GM03348 (cell line): ENCODE measurements at places on chromosomes 11 and 22.
A peak's percentile ranks its signal among the peaks of the same experiment; 100 is the strongest.

GRCh38 chr11:104663190-104664140 lies 234.8 kb downstream of the CASP12 start:
- no peak for DNase-seq

DNA sequence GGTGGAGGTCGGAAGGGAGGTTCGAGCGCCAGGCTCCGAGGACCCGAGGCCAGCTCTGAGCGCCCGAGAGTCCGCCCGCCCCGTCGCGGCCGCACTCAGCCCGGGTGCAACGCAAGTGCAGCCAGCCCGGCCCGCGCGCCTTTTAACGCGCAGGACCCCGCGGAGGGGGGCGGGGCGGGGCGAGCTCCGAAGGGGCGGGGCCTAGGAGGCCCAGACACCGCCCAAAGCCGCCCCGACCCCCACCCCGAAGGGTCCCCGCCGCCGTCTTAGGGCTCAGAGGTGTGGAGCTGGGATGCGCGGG lies at the start of gene PHOX2A:
Gene PHOX2A, minus strand, starts transcription at position 117 of the 301 bp plus-strand sequence. CDS start 172 bp downstream, outside the sequence.
- DNase-seq = no peak

- no peak for DNase-seq
These were observed 69.5 kb downstream of the AMBRA1 start for GRCh38 chr11:46524201-46524770.

- no peak for DNase-seq
These were observed 35.6 kb upstream of the TMEM123 start for GRCh38 chr11:102488208-102488607.

DNA sequence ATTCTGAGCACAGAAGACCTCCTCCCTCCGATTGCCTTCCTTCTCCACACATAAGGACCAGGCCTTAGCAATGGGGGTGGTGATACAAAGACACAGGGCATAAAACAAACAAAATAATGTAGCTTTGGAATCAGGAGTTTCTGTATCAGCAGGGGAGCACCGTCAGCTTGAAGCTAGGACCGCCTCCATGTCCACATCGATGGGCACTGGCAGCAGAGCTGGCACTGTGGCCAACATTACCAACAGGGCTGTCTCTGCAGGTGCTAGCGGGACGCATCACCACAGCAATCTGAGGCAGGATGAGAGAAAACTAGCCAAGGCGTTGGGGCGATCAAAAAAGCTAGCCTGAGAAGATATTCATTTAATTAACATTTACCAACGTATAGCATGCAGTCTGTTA lies 201.4 kb downstream of the MAML2 start:
- no peak for DNase-seq

GRCh38 chr11:116835042-116835772 lies 2.2 kb downstream of the APOA1 start:
- no peak for DNase-seq

DNA sequence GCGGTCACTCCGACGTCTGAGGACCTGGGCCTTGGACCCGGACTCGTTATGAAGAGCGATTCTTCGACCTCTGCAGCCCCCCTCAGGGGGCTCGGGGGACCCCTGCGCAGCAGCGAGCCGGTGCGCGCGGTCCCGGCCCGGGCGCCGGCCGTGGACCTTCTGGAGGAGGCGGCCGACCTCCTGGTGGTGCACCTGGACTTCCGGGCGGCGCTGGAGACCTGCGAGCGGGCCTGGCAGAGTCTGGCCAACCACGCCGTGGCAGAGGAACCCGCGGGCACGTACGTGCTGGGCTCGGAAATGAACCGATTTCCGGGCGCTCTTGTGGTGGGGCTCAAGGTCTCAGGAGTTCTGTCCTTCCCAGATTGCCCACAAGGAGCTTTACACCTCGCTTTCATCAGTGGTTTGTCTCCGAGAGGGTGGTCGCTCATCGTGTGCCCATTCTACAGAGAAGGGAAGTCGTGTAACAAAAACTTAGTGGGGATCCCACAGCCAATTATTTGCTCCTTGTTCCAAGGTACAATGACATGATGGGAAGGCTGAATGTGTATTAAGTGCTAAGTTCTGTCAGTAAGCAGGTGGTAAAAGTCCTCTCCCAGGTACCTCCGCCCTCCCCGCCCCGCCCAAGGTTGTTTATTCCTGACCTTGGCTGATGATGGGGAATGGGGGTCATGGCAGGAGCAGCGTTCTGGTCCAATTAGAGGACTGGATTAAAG lies 695 bp downstream of the PEX26 start:
- peak; percentile 45 for DNase-seq

- DNase-seq = no peak
These were observed 112.9 kb upstream of the TMEM45B start for GRCh38 chr11:129702410-129703398.

DNA sequence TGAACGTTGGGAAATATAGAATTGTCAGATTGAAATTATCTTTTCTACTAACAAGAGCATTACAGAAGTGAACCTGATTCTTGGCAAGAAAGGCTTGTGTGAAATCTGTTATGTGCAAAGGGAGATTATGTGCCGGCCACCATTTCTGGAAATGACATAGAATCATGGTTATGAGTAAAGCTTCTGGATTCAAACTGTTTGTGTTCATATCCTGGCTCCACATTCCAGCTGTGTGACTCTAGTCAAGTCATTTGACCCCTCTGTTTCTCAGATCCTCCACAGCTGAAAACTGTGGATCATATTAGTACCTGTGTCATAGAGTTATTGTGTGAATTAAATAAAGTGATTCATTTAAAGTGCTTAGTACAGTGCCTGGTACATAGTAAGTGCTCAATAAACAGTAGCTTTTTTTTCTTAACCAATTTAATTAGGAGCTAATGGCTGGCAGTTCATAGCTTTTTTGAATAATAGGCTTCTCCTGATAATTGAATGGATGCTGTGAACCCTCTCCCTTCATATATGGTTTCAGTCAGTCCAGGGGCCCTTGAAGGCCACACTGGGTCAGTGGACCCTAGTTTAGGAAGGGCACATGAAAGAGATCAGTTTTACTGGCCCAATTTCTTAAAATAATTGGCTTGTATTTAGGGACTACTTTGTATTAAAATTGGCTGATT lies 34.6 kb downstream of the EHF start:
- no peak for DNase-seq

DNA sequence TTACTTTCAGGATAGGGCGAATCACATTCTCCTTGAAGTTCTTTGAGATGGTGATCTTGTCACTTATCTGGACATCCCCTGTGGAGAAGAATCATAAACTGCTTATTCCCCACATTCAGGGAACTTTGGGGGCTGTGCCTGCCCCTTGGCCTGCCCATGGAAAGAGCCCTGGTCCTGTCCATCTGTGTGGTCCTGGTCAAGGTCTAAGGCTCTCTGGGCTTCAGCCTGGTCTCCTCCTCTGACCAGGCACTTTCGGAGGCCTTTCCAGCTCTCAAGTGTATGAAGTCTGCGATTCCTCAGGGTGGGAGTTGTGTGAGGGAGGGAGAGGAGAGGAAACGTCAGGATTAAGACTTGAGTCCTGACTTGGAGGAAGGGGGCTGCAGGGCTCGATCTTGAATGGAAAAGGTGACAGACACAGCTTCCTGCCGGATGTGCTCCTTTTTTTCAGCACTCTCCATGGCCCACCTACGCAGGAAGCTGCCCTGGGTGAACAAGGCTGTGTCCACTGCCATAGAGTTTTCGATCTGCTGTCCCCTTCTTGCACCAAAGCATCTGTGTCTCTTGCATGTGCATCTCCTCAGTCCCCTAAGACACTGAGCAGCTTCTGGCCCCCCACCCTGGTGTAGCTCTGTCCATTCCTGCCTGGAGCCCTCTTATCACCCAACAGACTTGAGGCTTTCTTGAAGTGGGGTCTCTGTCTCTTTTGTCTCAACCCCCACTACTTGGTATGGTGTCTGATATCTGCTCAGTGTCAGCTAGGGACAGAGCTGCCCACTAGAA lies 50.8 kb upstream of the PHOX2A start:
- no peak for DNase-seq

- peak; percentile 36 for DNase-seq
These were observed 5.7 kb downstream of the CDCA5 start for GRCh38 chr11:65078151-65078550.

DNA sequence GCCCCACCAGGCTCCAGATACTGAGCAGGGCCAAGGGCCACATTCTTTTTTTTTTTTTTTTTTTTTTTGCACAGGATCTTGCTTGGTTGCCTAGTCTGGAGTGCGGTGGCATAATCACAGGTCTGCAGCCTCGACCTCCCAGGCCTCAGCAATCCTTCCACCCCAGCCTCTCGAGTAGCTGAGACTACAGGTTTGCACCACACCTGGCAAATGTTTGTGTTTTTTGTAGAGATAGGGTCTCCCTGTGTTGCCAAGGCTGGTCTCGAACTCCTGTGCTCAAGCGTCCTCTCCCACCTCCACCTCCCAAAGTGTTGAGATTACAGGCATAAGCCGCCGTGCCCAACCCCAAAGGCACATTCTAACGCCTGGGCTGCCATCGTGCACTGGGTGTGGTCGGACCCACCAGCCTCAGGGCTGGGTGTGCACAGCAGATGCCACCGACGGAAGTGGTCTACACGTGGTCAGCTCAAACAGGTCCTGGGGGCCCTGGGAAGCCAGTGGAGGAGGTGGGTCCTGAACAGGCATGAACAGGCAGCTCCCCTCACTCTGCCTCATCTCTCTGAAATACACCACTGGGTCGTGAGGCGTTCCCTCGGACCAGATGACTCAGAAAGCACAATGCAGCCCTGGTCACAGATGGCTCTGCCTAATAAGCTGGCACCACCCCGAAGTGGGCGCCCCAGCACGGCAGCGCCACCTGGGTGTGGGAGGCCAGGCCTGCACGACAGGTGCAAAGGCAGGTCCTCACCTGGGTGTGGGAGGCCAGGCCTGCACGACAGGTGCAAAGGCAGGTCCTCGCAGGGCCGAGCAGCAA lies 5.1 kb upstream of the B4GALNT4 start:
- peak; percentile 53 for DNase-seq

DNA sequence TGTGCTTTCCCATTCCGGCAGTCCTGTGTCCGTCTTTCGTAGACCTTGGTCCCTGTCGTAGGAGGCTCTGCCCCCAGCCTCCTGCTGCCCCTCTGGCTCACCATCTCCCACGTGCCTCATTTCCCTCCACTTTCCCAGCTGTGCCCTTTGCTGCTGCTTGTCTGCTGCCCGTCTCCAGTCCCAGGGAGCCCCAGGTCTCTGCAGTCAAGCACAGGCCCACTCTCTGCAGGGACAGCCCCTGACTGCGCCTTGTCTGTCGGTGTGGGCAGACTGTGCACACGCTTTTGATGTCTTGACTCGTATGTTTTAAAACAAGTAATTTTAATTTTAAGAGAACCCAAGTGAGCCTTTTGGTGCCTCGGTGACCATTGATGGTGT lies 12.4 kb downstream of the DGCR8 start:
- no peak for DNase-seq

- no peak for DNase-seq
These were observed 27.0 kb upstream of the MICAL2 start for GRCh38 chr11:12083380-12083779.

GRCh38 chr11:108838792-108839105 lies 173.9 kb downstream of the DDX10 start:
- no peak for DNase-seq

DNA sequence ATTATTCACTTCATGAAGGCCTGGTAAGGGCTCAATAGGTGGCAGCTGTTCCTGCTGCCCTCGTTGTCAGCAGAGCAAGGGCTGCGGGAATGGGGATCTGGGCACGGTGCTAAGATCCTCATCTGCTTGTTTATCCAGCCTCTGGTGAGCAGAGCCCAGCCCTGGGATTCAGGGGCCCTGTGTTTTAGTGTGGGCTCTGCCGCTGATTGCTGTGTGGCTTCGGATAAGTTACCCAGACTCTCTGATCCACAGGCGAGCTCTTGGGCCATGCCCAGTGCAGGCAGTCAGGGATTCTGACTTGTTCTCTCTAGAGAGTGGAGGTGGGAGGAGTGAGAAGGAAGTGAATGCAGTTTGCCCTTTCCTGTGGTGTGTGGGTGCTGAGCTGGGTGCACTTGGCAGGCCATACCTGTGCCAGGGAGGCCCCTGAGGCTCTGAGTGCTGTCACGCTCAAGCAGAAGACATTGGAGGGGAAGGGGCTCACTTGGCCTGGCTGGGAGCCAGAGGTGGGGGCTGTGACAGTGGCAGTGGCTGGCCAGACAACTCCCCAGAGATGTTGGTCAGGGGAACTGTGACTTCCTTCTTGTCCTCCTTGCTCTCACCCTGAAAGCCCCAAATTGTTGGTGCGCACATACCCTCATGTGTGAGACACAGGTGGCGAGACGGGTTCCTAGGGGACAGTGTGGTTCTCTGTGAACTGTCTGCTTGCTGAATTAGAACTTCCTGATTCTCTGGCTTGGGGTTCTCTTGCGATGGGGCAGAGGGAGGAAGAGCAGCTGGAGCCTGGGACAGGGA lies 43.7 kb downstream of the CD82 start:
- no peak for DNase-seq

DNA sequence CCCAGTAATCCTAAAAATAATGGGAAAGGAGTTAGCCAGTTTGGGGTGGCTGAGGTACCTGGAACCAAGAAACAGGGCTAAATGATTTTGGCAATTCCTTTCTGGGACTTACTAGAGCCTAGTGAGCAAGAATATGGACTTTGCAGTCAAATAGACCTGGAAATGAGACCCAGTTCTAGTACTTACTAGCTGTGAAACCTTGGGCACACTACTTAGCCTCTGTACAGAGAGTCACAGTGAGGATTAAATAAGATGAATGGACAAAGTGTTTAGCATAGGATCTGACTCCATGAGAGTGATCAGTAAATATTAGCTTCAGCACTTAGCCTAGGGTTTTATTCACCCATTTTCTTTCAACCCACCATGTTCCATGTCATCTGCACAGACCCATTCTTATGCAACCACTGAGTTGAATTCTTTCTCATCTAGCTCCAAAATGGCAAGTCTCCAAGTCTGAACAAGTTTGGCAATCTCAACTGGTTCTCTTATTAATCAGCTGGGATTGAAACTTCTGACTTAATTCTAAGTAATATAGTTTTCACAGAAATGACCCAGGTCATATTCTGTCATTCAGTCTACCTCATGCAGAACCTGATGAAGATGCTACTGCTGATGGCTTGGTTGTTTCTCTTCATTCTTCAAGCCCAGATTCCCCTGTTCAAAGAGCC lies 15.0 kb upstream of the SORL1 start:
- DNase-seq = no peak

- no peak for DNase-seq
These were observed 11.9 kb downstream of the WNT7B start for GRCh38 chr22:45964926-45965527.

- no peak for DNase-seq
These were observed 11.9 kb downstream of the SLC29A2 start for GRCh38 chr11:66359662-66360087.

- DNase-seq = no peak
These were observed 181.3 kb downstream of the IGLL1 start for GRCh38 chr22:23398701-23399366.

- no peak for DNase-seq
These were observed 76.4 kb upstream of the PPARA start for GRCh38 chr22:46073683-46074504.

DNA sequence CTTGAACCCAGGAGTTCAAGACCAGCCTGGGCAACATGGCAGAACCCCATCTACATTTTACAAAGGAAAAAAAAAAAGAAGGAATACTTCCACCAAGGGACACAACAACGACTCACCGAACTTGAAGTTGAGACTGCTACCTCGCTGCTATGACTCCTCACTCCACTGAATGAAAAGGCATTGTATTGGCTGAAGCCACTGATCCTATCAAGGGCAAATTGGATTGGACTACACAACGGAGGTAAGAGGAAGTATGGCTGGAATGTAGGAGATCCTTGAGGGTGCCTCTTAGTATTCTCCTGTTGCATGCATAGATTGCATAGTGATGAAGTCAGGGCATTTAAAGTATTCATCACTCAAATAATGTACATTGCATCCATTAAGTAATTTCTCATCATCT lies 97.9 kb downstream of the CWF19L2 start:
- no peak for DNase-seq
